ENCODE measurements at places on chromosomes 3 and 15. TPM values are rescaled to one million over a fixed set of nuclear protein-coding genes. Genes with fewer than 3 reads are reported as not detected.

- DNase-seq = no peak
Observed at GRCh38 chr3:73176941-73177340, 115.5 kb downstream of the EBLN2 start.

DNA sequence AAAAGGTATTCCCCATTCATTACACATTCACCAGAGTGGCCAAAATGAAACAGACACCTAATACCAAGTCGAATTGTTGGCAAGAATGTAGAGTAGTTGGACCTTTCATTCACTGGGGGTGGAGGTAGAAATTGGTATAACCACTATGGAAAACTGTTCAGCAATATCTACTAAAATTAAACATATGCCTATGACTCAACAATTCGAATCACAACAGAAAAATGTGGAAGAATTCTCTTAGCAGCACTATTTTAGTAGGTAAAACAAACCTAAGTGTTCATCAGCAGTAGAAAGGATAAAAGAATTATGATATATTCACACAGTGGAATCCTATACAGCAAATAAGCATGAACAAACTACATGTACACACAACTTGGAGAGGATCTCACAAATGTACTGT lies 30.6 kb downstream of the POLG start:
- no peak for DNase-seq

PLA2G4E gene
- total RNA-seq = not detected

LRRIQ4 gene
- not detected for total RNA-seq

DNA sequence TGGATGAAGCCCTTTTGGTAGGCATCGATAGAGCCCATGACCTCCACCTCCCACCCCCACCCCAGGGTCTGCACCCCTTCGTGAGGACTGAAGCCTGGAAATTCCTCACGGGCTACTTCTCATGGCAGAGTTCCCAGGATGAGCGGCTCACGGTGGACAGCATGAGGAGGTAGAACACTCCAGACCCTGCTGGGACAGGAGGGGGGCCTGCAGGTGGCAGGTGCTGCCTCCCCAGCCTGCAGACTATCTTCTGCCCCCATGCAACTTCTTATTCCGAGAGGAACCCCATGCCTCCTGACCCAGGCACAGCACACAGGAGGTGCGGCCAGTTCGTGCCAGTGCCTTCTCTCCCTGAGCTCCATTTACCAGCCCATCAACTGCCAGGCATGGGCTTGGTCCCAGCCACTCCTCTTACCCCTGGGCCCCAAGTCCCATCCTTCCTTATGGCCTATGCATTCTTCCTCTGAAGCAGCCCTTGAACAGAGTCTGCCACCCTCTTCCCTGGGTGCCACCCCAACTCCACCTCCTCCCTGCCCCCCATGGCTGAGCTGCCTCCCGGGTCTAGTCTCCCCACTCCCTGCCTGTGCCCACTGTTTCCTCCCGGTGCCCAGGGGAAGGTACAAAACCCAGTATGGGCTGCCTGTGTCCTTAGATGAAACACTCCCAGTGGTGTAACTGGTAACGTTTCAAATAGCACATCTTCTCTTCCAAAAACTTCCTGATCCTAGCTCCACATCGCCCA lies 8.4 kb downstream of the TBC1D21 start:
- DNase-seq = no peak

KNSTRN gene
- total RNA-seq = 2.2 TPM

Data from T-helper 17 cell (primary cell).